ENCODE measurements at places on chromosomes 12 and 14.

DNA sequence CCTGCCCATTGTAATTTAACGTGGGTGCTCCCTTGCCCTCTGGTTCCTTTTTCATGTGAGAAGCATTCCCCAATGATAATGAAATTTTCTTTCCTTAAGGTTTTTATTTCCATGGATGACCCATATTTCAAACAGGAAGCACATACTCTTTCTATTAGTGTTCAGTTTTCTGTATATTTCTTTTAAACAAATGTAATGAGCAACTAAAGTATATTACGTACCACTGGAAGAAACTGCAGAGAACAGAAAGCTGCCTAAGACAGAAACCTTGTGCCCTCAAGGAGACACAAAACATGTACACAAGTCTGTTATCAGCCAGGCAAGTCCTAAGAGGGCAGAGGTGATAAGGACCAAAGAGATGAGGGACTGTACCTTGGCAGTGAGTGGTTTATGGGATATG is 414.9 kb downstream of the ETNK1 start:
- no peak for DNase-seq

DNA sequence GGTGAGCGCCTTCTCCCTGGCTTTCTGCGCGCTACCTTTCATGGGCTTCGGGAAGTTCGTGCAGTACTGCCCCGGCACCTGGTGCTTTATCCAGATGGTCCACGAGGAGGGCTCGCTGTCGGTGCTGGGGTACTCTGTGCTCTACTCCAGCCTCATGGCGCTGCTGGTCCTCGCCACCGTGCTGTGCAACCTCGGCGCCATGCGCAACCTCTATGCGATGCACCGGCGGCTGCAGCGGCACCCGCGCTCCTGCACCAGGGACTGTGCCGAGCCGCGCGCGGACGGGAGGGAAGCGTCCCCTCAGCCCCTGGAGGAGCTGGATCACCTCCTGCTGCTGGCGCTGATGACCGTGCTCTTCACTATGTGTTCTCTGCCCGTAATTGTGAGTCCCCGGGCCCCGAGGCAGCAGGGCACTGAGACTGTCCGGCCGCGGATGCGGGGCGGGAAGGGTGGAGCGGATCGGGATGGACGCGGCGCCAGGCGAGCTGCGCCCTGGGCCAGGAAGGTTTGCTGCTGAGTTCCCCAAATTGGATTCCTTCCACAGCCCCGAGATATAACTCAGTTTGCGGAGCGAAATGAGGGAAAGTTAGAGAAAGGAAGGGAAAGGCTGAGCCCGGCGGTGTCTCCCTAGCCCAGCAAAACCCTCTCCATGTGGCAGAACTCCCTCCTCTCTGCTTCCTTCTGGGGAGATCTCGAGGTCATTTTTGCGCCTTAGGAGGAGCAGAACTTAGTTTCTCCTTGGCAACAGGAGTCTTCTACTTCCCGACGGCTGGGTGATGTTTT is 972 bp downstream of the PTGDR start:
- DNase-seq: no peak

DNA sequence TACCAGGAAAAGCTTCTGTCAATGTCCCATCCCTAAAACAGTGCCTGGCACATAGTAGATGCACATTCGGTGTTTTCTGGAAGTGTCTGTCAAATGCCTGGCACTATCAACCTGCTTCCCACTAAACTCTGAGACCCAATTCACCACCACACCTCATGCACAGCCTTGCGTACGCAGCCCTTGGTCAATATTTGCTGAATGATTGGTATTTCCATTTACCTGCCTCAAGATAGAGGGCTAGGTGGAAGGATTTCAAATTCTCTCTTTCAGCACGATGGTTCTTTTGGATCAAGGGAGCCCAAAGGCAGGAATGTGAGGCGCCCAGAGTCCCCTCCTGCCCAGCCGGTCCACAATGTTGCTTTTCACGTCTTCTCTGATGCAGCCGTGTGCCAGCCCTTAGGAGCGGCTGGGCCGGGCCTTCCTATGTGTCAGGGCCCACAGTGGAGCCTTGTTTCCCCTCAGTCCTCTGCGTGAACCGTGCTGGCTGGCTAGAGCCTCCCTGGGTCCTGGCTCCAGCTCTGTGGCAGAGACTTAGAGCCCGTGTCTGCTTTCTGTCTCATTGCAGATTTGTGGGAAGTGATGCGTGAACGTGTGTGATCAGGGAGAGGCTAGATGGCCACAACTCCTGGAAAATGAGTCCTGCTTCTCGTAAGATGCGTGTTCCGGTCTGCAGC is 99.9 kb upstream of the RFLNA start:
- DNase-seq: no peak

GRCh38 chr14:65320661-65321308 is 91.7 kb upstream of the FUT8 start:
- no peak for DNase-seq

GRCh38 chr14:99924379-99924778 is 131.2 kb downstream of the EML1 start:
- DNase-seq: no peak

GRCh38 chr14:33696165-33696564 is 254.7 kb downstream of the EGLN3 start:
- DNase-seq: no peak

DNA sequence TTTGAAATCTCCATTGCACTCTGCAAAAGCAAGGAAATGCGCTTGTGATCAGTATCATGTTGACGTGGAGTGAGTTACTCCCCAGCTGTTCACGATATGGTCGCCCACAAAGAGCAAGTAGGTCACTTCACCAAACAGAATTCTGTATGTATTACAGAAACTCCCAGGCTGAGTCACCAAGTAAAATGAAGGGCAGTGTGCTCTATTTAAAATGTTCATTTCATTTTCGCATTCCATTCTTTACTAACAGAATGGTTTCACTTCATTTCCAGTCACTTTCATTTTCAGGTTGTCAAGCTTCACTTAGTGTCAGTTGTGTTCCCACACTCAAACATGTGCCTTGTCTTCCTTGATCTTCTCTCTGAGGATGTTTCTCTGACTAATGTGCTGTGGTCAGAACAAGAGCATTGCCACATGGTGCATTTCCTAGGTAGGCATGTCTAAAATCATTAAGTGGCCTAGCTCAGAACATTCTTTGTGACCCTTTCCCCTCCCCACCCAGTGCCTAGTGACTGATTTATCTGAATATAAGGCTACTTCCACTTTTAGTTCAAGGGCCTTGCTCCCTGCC is 391.2 kb downstream of the RAD51B start:
- DNase-seq: no peak

DNA sequence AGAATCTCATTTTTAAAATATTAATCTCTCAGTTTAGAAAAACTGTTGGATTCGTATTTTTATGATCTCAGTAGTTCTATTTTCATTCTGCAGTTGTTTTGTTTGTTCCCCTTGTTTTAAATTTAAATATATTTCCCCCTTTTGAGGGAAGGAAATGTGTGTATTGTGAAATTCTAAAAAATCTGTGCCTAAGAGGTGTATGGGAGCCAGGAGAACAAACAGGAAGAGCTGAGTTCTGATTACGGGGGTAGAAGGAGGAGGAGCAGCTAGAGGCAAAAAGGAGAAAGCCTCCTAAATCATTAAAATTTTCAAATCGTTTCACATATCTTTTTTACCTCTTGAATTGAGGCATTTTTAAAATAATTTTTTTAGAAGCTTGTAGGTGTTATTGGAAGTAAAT is 2.3 kb downstream of the RDH12 start:
- DNase-seq: no peak

- no peak for DNase-seq
Measured at GRCh38 chr14:75418850-75419768, 8.7 kb upstream of the JDP2 start.

DNA sequence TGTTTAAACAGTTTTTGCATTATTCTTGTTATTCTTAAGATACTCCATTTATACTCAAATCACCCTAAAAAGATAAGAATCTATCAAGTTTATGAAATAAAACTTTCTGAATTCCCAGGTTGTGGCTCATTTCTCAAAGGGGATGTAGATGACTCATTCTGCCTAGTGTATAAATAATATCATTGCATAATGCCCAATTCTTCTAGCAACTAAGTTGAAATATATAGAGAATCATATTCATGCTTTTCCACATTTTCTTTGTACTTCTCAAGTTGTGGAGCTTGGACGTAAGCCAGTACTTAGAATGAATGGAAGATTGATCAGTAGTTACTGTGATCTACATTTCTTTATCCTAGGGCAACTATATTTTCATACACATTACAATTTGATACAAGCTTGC is 201.1 kb downstream of the PPFIA2 start:
- no peak for DNase-seq

GRCh38 chr14:70754991-70755390 is 54.3 kb downstream of the MAP3K9 start:
- DNase-seq: no peak

- DNase-seq: no peak
Measured at GRCh38 chr12:49255857-49256637, 8.8 kb upstream of the TUBA1C start.

All from NCI-H1417 treated with DMSO at 0.1 percent for 48 hours (cell line).